ENCODE measurements at places on chromosomes 11 and 22.
A peak's percentile ranks its signal among the peaks of the same experiment; 100 is the strongest.

DNA sequence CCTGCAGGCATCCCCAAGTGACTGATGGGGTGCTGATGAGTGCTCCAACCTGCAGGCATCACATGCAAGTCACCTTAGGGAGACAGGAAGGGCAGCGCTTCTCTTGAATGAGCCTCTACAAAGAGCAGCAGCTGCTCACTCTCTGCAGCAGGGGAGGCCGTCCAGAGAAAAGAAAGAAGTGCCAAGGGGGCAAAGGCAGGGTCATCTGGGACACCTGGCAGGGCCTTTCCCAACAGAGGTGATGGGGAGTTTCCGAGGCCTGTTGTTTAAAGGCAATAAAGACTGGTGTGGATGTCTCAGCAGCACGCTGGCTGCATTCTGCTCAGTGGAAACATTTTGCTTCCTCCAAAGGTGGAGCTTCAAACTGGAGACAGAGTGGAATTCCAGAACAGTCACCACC lies 113.7 kb downstream of the ETS1 start:
- DNase-seq, result no peak

GRCh38 chr22:23531966-23532705 lies 48.0 kb downstream of the IGLL1 start:
- DNase-seq, result no peak

- DNase-seq, result no peak
Observed at GRCh38 chr11:48036466-48036865, 56.1 kb downstream of the PTPRJ start.

GRCh38 chr11:19102521-19102900 lies 14.5 kb upstream of the ZDHHC13 start:
- DNase-seq, result no peak

GRCh38 chr11:130979386-130979972 lies 63.2 kb upstream of the SNX19 start:
- DNase-seq, result no peak

DNA sequence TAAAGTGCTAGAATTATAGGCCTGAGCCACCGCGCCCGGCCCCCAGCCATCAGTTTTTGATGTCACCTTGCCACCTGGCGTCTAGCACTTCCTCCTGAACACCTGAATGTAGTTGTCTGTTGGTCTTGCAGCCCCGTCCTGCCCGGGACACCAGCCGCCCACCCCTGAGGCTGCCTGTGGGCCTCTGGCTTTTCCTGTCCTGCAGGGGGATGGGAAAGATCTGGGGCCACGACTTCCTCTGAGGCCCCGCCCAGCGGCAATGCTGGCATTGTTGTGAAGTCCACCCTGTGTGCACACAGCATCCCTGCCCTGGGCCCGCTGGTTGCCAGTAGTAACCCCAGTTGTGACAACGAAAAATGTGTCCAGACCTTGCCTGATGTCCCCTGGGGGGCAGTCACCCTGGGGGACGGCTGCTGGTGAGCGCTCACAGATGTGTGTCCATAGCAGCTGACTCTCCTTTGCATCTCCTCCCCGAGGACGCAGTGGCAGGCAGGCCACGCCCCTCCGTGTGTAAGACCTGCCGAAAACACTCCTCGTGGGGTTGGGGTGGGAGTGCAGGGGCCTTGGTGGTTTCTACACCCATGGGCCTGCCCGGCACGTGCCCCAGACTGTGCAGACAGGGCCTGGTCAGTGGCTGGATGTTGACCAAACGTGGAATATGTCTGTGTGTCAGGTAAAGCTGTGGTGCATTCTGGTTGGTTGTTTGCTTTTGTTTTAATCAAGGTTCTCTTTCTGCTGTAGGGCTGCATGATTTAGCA lies 6.8 kb downstream of the SELENOO start:
- DNase-seq, result no peak

- no peak for DNase-seq
Observed at GRCh38 chr22:50672471-50673230, at the start of gene SHANK3. Gene SHANK3, plus strand, starts transcription at chr22:50672823.

DNA sequence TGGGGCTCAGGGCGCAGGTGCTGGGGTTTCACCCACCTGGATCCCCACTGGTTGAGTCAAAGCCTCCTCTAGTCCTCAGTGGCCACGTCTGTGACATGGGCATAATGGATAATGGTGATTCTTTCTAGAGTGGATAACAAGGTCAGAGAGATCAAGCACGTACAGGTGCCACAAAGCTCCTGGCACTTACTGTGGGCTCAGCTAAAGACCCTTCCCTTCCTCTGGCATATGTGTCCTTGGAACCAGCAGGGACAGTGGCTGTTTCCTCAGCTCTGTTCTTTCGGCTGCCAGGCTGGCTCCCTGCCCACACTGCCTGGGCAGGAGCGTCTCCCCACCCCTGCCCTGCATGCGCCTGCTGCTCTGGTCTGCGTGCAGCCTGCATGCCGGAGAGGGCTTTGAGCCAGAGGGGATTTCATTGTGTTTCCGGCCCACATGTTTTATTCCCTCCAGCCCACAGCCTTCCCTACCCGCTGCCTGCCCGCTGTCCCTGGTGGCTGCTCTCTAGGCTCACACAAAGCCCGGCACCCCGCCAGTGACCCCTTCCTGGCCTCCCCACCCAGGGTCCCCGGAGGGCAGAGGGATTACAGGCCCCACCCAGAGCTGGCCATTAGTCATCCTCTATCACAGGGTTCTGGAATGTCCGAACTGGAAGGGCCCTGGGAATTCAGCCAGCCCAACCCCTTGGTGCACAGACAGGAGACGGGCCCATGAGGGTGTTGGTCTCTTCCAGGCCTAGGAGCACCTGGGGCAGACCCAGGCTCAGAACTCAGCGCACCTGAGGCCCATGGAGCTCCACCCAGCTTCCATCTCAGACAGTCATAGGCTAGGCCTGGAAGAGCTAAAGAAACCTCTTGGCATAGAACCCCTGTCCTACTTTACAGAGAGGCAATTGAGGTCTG lies 55.3 kb upstream of the GCAT start:
- DNase-seq, result peak; percentile 47

DNA sequence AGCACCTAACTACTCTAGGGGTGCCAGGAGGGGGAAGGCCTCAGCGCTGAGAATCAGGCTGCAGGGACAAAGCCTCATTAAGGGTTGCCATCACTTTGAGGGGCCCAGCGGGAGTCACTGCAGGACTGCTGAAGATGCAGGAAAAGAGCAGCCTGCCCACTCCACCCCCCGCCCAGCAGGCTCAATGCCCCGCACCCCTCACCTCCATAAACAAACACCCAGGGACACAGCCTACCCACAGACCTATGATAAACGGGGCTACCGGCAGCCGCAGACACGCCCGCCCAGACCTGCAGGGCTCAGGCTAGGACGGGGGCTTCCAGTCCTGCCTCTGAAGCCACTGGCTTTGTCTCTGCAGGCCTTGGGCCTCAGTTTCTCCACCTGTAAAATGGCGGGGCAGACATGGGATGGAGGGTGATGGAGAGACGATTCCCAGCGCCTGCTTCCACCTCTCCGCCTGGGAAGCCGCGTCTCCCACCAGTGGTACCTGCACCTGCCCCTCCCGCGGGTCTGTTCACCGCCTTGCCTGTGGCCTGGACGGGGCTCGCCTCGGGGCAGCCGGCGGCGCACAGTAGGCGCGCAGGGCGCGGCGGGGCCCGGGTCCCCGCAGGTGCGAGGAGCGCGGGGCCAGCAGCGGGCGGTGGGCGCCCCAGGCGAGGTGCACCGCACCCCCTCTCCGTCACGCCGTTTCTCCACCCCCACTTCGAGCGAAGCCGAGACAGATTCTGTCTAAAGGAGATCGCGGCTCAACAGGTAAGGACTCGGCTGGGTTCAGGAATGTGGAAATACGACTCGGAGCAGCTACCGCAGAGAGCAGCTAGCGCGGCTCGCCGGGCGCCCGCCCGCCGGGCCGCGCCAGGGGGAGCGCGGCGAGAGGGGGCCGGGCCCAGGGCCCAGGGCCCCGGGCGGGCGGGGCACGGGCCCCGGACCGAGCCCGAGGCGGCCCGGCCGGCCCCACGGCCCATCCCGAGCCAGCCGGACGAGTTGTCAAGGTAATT lies 1.5 kb downstream of the WNT7B start:
- DNase-seq, result no peak

DNA sequence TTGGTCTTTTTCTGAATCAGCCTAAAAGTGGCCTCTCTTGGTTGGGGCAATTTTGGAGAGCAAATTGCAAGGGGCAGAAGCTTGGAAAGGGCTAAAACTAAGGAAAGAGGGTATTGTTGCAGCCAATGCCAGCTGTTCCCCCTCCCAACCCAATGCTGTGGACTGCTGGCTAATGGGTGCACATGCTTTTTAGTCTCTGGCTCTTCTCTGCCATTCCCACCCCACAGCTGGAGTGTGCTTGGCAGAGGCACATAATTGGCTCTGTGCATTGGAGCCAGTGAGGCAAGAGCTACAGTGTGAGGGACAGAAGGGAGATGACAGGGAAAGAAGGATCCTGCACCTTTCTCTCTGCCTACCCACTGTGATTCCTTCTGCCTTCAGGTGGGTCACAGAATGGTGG lies 140.0 kb downstream of the NECTIN1 start:
- no peak for DNase-seq

DNA sequence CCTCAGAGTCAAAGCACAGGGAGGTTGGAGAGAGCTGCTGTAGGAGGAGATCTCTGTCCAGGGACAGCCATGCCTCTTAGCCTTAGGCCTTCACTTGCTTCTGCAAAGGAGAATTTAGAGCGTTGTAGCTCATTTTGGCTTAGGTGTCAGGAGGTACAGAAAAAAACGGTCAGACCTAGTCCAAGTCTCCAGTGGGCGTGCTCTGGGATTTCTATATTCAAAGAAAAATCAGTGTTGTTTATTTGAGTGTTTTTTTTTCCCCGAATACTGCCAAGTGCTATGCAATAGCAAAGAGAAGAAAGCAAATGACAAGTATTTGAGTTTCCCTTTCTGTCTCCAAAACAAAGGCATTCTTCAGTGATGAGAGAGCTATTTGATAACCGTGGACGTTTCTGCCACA lies 22.7 kb upstream of the OPCML start:
- DNase-seq, result no peak

DNA sequence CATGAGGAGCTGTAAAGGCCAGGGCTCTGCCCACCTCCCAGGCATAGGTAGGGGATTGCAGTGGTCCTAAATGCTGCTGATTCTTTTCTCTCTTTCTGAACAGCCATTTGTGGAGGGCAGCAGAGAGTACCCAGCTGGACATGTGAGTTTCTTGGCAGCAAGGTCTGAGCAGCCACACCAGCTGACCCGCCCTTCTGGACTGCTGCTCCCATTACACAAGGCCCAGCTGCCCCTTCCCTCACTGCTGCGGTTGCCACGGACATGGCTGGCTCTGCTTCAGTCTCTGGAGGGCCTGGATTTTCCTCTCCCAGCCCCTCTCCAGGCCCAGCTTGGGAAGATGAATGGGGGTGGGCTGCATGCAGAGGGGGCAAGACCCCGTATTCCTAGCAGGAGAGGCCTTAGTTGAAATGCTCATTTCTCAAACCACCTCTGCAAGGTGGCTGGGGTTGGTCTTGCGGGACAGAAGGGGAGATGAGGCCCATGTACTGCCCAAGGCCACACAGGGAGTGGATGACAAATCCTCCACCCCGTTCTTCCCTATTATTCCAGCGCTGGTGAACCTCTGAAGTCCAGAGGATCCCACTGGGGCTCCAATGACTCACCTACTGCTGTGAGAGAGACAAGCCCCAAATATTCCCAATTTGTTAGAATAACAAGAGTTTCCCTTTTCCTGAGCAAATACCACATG lies 4.6 kb downstream of the LGALS12 start:
- DNase-seq, result no peak

GRCh38 chr11:69253028-69253427 lies 40.9 kb upstream of the MYEOV start:
- DNase-seq, result no peak

- DNase-seq, result no peak
Observed at GRCh38 chr11:70843906-70844305, 408.5 kb downstream of the SHANK2 start.

- DNase-seq, result no peak
Observed at GRCh38 chr11:83293457-83293774, 7.2 kb upstream of the CCDC90B start.

- no peak for DNase-seq
Observed at GRCh38 chr22:21998595-21999247, 16.1 kb upstream of the TOP3B start.

DNA sequence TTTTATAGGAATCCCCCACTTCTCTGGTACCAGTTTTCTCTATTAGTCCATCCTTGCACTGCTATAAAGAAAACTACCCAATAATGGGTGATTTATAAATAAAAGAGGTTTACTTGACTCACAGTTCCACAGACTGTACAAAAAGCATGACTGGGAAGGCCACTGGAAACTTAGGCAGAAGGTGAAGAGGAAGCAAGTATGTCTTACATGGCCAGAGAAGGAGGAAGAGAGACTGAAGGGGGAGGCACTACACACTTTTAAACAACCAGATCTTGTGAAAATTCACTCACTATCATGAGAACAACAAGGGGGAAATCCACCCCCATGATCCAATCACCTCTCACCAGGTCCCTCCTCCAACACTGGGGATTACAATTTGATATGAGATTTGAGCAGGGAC lies 68.9 kb upstream of the GNAZ start:
- DNase-seq, result no peak

GRCh38 chr11:68968306-68969250 lies 12.2 kb downstream of the MRGPRD start:
- DNase-seq, result no peak
